ENCODE measurements at places on chromosomes 12 and 14.

- no peak for DNase-seq
These were observed 12.2 kb upstream of the GPR68 start for GRCh38 chr14:91256661-91257060.

DNA sequence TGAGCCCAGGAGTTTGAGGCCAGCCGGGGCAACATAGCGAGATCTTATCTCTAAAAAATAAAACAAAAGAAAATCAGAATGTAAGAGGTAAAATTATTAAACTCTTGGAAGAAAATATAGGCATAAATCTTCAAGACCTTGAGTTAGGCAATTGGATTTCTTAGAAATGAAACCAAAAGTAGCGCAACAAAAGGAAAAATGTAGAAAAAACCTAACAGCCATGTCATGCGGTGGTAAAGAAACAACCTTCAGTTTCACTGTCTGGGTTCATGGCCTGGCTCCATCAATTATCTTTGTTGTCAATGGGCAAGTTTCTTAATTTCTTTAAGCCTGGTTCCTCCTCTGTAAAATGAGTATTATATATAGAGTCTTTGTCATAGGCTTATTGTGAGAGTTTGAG is 5.6 kb upstream of the GCH1 start:
- no peak for DNase-seq

DNA sequence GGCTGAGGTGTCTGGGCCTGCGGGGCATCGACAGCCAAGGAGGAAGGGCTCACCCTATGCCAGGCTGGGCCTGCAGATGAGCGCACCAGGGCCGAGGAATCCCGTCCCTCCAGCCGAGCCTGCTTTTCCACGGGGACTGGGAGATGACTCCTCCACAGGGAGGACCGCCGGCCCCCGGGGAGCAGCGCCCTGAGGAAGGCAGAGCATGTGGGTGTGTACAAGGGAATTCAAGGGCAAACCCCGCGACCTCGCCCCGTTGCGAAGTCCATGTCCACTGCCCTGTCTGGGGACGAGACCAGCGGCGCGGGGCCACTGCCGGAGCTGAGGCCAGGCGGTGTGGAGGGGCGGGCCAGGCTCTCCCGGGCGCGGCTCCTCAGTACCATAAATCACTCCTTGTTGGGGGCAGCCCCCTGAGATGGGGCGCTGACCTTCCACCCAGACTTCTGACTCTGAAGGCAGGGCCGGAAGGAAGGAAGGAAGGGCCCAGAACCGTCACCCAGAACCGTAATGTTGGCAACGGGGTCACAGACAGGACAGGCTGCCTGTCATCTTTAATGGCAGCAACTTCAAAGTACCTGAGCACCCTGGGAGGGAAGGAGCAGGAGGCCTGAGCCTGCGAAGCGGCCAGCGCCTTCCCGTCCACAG is 52.5 kb downstream of the RNF34 start:
- no peak for DNase-seq

DNA sequence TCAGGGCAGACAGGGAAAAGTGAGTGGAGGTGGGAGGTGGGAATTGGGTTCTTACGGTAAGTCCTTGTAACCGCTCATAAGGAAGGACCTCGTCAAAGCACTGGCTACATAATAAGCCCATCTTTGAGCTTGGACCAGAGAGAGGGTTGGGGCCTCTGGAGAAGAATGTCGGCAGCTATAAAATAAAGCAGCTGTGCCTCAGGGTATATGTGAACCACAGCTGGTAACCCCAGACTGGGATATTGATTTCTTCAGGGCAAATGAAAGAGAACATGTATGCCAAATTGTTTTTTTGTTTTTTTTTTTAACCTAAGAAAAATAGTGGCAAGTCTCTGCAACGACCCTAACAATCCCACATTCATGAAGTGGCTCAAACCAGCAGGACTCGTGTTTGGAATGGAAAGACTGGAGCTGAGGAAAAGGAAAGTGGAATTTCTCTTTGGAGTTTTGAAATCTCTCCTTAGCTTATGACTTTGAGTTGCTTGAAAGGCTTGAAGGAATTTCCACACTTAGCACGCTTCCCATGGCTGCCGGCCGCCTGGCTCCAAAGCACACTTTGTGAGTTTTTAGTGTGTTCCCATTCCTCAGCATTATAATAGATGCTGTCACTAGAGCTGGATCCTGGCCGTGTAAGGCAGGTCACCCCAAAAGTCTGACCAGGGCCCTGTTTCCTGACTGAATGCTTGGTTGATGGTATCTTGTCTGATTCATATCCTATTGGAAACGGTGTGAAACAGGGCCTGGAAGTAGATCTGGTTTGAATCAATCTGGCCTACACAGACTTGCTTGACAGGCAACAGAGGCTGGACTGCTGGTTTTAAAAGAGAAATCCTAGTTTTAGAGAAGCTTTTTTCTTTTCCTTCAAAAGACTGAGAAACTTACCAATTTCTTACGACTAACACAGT is 244.7 kb downstream of the MSRB3 start:
- no peak for DNase-seq

DNA sequence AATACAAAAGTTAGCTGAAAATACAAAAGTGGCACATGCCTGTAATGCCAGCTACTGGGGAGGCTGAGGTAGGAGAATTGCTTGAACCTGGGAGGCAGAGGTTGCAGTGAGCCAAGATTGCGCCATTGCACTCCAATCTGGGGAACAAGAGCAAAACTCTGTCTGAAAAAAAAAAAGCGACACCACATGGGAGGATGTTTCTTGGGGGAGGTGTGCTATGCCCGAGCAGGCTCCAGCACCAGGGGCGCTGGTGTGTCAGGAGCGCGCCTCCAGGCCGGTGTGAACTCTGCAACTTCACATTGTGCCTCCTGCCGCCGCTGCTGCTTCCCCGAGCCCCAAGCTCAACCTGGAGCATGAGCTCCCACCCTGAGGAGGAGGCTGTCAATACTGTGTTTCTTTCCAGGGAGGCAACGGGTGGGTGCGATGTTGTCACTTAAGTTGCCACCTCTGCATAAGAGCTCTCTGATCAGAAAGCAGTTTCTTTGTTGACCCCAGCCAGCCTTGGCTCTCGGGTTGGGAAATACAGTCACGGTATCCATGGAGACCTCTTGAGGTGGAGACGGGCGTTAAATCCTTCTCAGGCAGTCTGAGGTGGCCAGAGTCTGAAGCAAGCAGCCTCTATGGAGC is 18.9 kb downstream of the DEGS2 start:
- DNase-seq, result no peak

- DNase-seq, result no peak
These were observed 361.2 kb downstream of the SLC6A15 start for GRCh38 chr12:84551373-84551772.

- DNase-seq, result no peak
These were observed 18.7 kb upstream of the CDCA4 start for GRCh38 chr14:105039458-105040205.

- DNase-seq, result no peak
These were observed 142.8 kb upstream of the PELI2 start for GRCh38 chr14:55975281-55975910.

GRCh38 chr14:104700747-104701217 is 11.4 kb downstream of the INF2 start:
- DNase-seq, result no peak

DNA sequence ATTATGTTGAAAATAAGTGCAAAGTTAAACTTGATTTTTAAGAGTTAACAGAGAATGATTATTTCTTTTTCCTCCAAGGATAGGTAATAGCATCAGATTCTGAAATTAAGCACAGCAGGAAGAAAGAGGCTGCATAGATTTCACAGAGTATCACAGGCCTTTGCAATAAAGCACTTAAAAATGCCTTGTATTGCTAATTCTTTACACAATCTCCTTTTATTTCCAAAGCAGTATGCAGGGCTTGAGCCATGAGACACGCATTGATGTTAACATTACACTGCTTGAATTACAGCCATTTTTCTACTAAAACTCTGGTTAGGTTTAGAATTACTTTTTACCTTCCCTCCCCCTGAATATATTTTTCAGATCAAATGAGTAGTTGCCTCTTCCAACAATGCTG is 398.3 kb downstream of the BCAT1 start:
- DNase-seq, result no peak

- DNase-seq, result peak; percentile 83
These were observed 6.4 kb downstream of the SLC15A4 start for GRCh38 chr12:128817111-128818015.

- peak; percentile 40 for DNase-seq
These were observed 29.7 kb upstream of the DYNC1H1 start for GRCh38 chr14:101934601-101935150.

GRCh38 chr12:26187014-26187798 is 8.2 kb upstream of the SSPN start:
- no peak for DNase-seq

DNA sequence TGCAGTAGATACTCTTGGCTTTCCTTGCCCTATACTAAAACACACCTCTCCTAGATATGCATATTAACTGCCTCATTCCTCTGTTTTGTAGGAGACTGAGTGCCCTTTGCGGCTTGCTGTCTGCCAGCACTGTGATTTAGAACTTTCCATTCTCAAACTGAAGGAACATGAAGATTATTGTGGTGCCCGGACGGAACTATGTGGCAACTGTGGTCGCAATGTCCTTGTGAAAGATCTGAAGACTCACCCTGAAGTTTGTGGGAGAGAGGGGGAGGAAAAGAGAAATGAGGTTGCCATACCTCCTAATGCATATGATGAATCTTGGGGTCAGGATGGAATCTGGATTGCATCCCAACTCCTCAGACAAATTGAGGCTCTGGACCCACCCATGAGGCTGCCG is 15.4 kb downstream of the TRAFD1 start:
- no peak for DNase-seq

DNA sequence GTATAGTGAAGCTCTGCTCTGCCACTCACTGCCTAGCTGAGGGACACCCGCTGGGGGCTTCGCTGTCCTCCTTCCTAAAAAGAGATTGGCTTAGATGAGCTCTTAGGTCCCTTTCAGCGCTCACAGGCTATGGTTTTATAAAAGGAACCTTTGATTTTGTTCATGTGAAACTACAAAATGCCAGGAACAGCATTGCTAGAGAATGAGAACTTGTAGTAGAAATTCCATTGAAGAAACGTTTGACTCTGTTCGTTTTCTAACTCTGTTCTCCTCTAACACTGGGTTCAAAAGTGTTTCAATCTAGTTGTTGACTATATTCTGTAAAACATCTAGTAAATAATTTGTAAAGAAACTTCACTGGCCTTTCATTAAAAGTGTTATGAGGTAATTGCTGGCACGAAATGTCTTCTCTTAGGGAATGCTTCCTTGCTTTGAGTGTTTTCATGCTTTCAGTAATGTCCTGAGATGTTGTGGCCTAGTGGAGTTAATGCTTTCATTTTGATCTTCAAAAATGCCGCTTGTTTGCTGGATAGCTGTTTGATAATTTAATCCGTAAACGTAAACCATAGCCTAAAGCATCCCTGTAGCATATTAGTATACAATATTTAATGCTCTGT is 1.6 kb downstream of the MARK3 start:
- no peak for DNase-seq

DNA sequence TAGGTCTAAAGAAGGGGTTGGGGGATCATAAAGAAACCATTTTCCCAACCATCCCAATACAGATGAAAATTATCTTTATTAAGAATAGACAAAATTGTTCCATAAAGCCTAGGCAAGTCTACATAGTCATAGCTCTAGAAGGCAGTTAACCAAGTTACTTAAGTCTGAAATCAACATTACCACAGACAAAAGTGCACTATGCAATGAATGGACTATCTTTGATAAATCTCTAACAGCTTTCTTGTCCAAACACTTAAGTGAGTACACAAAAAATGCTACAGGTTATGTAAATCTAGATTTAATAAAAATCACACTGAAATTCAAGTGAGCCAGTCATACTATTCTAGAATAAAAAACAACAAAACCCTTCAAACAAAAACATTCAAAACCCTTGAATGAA is 87.0 kb upstream of the GPHB5 start:
- DNase-seq, result no peak

- no peak for DNase-seq
These were observed 990.2 kb downstream of the GALC start for GRCh38 chr14:87002776-87003175.

GRCh38 chr12:121712461-121713256 is at the start of gene TMEM120B:
TMEM120B (plus strand) TSS chr12:121712752; CDS start chr12:121712896, 144 bp downstream.
- DNase-seq, result peak; percentile 93

- DNase-seq, result no peak
These were observed 67.9 kb downstream of the GNS start for GRCh38 chr12:64691227-64691794.

DNA sequence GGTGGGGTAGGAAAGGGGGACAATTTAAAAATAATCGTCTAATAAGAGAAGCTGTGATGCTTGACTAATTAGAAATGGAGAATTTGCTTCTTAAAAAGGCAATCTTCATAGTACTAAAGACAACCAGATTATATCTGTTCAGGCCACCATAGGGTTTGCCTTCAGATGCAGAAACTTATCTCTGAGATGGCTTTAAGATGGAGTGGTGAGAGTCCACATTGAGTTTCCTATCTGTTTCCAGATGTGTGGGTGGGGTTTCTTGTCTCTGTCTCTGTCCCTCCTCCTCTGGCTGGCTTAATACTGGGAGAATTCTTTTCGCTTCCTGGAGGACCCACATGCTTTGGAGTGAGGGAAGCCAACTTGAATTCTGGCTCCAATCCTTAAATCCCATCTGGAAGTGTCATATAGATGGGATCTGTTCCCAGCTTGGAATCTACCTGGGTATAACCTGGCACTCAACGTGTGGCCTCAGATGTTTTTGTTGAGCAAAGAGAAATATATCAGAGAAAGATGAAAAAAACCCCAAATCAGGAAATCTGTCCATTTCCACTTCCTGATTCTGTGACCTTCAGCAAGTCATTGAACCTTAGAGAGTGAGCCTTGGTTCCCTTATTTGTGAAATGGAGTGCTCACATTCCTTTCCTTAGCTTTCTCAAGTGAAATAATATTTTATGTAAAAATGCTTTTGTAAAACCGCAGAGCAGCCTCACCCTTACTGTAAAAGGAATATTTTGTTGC is 66.4 kb downstream of the CHST11 start:
- no peak for DNase-seq

- peak; percentile 74 for DNase-seq
These were observed 1.1 kb upstream of the PPP1R13B start for GRCh38 chr14:103848175-103849077.

DNA sequence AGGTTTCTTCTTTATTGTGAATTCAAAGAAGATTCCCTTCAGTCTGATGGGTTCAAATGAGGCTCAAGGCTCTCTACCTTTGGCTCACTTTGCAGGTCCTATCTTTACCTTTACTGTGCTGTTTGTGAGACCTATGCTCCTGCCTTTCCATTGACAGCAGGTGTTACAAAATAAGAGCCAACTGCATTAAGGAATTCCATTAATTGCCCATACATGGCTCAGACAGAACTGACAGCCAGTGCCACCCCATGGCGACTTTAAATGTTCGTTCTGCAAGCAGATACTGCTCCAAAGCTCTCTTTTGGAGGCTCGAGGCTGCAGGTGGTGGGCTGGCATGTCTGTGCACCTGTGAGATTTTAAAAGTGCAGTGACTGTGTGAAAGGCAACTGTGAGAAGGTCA is 44.7 kb downstream of the RBM19 start:
- no peak for DNase-seq

DNA sequence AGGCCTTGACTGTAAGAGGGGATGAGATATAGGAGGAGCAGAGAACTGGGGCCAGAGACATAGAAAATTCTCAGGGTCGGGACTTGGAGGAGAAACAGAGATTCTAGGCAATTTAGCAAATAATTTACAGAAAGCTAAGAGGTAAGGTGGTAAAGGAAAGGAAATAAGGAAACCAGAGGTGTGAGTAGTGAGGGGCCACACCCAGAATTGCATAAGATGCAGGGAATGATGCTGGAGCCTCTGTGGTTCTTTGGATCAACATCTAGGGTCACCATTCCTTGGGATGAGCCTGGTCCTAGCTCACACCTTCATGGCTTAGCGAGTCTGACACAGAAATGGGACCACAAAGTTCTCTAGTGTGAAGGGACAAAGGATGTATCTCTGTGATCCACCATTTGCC is 949 bp upstream of the SDR9C7 start:
- no peak for DNase-seq

GRCh38 chr14:38255673-38256532 is at the start of gene CLEC14A:
CLEC14A (minus strand) TSS chr14:38256093; CDS start chr14:38256022, 71 bp downstream.
- no peak for DNase-seq
